Large intestine (tissue), 12 donors: ENCODE measurements at places on chromosomes 5 and 9.

- no peak for DNase-seq
Measured at GRCh38 chr9:125617087-125617486, 89.9 kb downstream of the MAPKAP1 start.

- DNase-seq: no peak
Measured at GRCh38 chr9:70007831-70008230, 35.8 kb upstream of the MAMDC2 start.

GRCh38 chr5:136598802-136599404 lies 233.6 kb upstream of the TRPC7 start:
- no peak for DNase-seq

- DNase-seq: no peak
Measured at GRCh38 chr9:109953813-109954497, 174.0 kb downstream of the PALM2AKAP2 start.
